ENCODE measurements at places on chromosomes 2 and 18.

DNA sequence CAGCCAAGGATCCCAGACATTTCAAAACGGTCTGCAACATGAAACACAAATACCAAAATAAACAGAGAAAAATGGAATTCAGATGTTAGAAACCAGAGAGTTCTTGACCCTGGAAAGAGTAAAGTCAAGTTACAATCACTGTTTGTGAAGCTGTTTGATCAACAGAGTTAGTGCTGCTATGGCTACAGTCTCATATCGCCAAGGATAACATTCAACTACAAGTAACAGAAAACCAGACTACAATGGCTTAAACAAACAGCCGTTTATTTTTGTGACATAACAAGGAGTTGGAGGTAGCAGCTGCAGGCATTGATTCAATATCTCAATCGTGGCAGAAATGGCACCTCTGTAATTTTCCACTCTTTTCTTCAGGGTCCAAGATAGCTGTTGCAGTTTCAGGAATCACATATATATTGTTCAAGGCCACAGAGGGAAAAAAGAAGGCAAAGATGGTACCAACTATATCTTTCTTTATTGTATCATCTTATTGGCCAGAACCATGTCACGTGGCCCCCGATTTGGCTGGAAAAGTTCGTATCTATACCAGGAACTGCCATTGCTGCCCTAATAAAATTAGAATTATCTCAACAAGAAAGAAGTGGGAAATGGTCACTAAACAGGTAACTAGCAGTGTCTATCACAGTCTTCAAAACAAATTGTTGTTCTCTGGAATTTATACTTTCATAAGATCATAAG is 17.7 kb upstream of the HNRNPLL start:
- no peak for DNase-seq

DNA sequence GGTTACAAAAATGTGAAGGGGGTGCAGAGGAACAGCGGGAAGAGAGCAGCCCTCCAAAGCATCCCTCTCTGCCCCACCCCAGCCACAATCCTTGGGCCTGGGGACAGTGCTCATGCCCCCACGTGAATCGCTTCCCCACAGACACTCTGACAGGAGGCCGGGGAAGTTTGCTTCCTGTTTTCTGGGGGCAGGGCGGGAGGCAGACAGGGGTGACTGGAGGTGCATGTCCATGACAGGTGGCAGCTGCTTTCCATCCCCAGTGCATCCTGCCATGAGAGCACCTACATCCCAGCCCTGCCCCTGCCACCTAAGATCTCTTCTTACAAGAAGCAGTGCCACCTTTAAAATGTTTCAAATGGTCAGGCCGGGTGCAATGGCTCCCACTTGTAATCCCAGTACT is 47.2 kb upstream of the UBE2F start:
- no peak for DNase-seq

DNA sequence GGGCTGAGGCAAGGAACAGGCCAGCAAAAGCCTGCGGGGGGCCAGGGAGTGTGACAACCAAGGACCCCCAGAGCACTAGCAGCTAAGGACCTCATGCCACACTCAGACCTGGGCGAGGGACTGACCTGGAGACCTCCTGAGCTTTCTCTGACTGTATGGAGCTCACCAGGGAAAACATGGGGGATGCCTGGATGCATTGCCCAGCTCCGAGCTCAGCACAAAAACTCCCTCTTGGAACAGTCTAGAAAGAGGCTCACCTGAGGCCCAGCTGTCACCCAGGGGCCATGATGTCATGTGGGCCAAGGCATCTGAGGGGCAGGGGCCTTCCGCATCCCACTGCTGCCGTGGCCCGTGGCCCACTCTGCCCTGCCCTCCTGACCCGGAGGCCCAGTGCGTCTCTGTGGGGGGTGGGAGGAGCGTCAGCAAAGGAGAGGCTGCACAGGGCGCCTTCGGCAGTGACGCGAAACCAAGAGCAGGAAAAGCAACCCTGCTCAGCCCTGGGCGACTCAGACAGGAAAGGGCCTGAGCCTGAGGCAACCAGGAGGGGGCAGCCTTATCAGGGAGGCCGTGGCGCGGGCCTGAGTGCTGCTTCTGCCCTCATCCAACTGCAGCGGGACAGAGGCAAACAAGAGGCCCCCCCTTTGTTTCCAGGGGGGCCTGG is 57.3 kb upstream of the ALPP start:
- DNase-seq: no peak

- no peak for DNase-seq
These were observed 90.7 kb downstream of the NOL10 start for GRCh38 chr2:10599089-10599488.

- no peak for DNase-seq
These were observed 212.4 kb upstream of the HNRNPA3 start for GRCh38 chr2:177000061-177000714.

- no peak for DNase-seq
These were observed 89.2 kb downstream of the NFATC1 start for GRCh38 chr18:79484661-79485621.

GRCh38 chr2:177698281-177698680 is 305.7 kb downstream of the AGPS start:
- no peak for DNase-seq

GRCh38 chr2:108449410-108450130 is 564 bp downstream of the GCC2 start:
- DNase-seq: peak; percentile 26

DNA sequence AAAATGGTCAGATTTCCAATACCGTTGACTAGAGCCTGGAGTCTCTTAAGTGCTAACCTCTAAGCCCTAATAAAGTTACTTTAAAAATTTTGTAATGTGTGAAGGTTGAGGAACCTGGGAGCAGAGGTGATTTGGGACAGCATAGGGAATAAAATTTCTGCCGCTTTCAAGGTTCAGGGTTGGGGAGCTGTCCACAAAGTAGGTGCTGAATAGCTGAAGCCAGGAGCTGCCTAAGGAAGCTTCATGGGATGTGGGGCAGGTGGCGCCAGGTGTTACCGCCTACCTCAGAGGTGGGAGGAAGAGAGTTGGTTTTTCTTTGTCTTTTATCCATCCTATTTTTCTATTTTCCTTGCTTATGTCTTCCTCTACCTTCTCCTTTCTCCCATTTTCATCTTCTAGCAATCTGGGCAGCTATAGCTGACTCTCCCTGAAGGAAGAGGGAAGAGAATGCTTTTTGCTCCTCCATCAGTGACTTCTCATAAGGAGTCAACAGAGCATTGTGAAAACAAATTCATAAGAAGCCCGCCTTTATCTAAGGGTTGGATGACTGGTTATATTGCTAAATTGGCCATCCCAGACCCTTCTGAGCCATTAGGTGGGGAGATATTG is 178.7 kb downstream of the CLIP4 start:
- no peak for DNase-seq

DNA sequence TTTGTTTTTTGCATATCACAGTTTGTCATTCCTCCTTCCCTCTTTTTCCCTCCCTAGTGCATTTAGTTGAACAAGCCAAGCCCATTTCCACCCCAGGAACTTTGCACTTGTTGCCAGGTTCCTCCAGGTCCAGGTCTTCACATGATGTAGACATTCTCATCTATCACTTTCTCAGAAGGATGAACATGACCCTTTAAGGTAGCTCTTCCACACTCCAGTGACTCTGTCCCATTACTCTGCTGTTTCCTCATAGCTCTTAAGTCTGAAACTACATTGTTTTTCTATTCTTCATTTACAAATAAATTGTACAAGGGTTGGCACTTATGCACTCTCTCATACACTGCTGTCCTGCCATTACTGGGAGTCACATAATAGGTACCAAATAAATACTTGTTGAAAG is 6.1 kb downstream of the KYNU start:
- DNase-seq: no peak

- DNase-seq: no peak
These were observed 21.6 kb upstream of the C2orf42 start for GRCh38 chr2:70212298-70212932.

GRCh38 chr2:62215306-62216064 is 19.6 kb downstream of the B3GNT2 start:
- DNase-seq: no peak

DNA sequence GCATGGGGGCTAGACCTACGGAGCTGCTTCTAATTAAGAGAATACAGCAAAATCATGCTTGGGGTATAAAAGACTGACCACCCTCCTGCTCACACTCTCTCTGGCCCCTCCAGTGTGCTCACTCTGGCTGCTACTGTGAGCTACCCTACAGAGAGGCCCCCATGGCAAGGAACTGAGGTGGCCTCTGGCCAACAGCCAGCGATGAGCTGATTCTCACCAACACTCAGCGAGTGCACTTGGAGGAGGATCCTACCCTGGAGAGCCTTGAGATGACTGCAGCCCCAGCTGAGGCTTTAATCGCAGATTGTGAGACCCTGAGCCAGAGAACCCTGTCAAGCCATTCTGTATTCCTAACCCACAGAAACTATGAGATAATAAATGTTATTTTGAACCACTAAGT is 88.2 kb downstream of the GFPT1 start:
- DNase-seq: no peak

DNA sequence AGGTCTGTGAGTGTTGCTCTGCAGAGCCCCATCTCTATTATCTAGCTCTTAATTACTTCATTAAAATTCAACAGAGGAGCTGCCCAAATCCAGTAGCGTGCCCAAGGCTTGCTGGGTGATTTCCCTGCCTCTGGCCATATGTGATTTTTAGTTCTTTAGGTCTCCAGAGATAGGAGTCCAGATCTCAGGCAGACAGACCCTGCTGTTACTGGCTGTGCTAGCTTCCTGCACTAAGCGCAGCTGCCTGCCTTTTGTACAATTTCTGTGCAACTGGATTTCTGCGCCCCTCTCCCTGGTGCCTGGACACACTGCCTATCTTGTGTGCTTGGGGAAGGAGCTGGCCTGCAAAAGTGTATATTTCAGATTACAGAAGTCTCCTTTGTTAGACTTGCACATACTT is 136.5 kb downstream of the TDRD15 start:
- no peak for DNase-seq

DNA sequence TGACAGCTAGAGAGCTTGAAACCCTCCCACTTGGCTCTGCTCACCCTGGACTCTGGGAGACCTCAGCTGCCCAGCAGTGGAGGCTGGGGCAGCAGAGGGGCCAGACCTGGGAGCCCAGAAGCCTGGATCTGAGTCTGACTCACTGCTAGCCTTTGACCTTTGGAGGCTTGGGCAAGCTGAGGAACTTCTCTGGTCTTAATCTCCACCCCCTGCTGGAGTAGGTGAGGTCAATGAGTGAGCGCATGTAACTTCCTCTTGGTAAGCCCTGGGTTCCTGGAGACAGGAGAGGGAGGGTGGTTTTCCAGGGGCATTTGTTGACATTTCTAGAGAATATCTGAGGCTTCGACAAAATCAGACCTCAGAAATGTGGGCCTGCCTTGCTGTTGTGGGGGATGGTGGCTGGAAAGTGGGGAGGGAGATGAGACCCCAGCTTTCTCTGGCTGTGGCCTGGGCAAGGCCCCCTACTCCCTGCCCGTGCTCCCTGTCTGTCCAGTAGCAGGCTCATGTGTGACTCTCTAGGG is 73.0 kb upstream of the YWHAQ start:
- DNase-seq: no peak

DNA sequence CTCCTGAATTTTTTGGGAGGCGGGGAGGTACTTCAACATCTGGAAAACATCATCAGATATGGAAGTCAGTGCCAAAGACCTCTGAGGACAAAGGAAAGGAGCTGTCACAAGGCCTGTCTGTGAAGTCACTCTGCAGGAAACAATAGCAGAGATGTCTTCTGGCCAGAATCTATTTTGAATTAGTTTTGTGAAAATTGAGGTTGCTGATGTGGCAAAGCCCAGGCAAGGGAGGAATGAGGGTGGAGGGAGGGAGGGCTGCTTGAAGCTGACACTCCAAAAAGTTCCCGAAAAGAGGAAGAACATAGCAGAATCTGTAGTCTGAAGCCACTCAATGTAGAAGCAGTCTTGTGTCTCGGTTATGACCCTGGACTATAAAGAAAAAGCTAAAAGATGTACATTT is 151.1 kb upstream of the LHCGR start:
- DNase-seq: no peak

- no peak for DNase-seq
These were observed 72.3 kb downstream of the BARD1 start for GRCh38 chr2:214737188-214737587.

DNA sequence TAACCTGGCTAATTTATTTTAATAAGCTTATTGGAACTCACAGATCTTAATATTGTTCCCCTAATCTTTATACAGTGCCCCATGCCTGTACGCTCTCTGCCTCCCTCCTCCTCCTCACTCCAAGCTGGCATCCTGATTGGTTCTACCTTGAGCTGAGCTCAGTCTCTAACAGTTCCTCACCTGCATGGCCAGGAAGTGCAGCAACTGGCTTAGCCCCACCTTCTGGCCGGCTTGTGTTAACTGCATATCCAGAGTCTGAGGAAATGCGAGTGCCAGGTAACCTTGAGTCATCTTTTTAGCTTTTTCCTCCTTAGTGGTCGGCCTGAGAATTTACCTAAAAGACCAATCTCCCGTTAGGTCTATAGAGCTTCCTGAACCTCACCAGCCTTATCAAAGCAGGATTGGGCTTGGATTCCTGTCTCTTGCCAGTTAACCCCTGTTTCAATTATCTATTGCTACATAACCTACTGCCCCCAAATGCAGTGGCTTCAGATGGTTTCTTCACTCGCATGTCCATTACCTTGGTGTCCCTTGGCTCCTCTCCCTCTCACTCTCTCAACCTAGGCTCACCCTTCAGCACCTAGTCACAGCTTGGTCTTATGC is 89.5 kb upstream of the STK39 start:
- DNase-seq: peak; percentile 28

- DNase-seq: no peak
These were observed 3.5 kb downstream of the ACTR2 start for GRCh38 chr2:65231121-65231520.

- DNase-seq: peak; percentile 63
These were observed at the start of gene TGIF1 for GRCh38 chr18:3450012-3450798. TSS of gene TGIF1 (plus strand) at chr18:3450172. CDS start at chr18:3450490, 318 bp downstream.

- no peak for DNase-seq
These were observed 75.8 kb upstream of the ZEB2 start for GRCh38 chr2:144595686-144596072.

DNA sequence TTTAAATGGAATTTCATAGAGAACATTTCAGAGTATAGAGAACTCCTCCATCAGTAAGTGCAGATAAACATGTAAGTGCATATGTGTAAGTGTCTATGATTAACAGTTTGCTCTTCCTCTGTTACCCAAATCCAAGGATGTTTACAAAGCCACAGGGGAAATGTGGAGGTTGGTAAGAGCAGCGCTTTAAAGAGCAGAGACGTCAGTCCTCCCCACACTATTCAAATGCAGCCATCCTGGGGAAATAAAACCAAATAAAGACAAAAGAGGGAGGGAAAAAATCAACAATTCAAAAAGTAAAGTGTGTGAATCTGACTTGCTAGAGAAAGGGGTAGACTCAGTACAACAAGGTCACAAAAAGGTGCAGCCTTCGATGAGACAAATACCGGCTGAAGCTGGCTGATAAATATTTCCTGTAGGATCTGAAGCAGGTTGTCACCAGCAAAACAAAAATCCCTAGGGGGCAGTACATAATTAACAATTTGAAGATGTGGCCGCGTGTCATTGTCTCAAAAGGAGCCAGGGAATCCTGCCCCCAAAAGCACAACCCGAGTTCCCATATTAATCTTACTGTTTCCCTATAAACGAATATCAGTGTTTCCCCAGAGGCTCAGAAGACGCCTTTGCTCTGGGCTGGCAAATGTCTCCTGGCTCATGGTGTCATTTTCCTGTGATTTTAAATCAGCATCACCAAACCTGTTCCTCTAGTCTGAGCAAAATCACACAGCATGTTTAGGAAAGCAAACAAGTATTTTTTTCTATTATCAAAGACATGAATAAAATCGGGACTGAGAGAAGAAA is 216.5 kb downstream of the CDCA7 start:
- no peak for DNase-seq
